Activated naive CD4-positive, alpha-beta T cell treated with anti-CD3 and anti-CD28 coated beads for 36 hours (primary cell): ENCODE measurements at places on chromosomes 1 and 21. TPM values are rescaled to one million over a fixed set of nuclear protein-coding genes. Genes with fewer than 3 reads are reported as not detected.

DNA sequence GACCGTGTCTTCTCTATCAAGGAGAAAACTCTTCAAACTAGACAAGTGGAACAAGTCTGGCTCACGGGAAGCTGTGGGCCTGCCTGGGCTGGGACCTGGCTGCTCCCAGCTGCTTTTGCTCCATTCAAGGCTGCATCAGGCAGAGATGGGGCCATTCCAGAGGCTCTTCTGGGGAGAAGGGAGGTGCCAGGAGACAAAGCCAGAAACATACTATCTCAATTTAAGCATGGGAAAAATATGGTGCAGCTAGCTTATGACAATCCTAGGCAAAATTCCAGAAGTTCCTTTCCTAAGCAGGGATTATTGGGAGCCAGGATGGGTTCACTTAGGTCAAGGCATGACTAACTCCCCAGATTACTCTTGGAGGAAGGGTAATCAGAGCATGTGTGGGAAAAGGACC lies 90.8 kb upstream of the SLC2A1 start:
- DNase-seq = no peak

Gene COL9A2
- total RNA-seq = 6.2 TPM

DNA sequence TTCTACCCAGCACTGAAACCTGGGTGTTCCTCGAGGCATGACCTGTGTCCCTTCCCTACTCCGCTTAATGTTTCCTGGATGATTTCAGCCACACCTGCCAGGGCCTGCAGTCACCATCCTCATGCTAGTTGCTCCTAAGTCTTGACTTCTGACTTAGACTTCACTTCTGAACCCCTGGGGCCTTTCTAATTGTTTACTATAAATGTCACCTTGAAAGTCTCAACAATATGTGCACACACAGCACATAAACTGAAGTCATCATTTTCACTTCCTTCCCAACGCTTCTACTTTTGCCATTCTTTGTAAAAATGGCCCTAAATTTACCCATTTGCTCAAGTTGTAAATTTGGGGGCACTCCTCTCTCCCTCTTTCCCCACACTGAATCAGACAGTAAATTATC lies 141.1 kb downstream of the DYRK1A start:
- DNase-seq = no peak

- DNase-seq = no peak
These were observed 407 bp downstream of the WNT4 start for GRCh38 chr1:22142315-22143064.

DNA sequence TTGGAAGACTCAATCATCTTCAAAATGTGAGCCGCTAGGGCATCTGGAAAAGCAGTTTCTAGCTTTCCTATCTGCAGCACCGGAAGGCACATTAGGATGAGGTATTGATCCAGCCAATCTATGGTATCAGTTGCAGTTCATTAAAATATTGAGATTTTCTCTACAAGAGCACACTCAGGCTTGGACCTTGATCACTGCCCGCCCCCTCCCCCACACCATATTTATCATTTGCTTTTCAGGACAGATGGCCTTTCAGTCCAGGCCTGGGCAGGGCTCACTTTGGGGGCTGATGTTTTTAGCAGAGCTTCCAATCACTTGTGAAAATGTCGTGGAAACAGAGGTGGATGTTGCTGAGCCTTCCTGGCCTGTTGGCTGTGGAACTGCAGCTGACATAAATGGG lies 17.5 kb downstream of the LHX4 start:
- DNase-seq = no peak

DNA sequence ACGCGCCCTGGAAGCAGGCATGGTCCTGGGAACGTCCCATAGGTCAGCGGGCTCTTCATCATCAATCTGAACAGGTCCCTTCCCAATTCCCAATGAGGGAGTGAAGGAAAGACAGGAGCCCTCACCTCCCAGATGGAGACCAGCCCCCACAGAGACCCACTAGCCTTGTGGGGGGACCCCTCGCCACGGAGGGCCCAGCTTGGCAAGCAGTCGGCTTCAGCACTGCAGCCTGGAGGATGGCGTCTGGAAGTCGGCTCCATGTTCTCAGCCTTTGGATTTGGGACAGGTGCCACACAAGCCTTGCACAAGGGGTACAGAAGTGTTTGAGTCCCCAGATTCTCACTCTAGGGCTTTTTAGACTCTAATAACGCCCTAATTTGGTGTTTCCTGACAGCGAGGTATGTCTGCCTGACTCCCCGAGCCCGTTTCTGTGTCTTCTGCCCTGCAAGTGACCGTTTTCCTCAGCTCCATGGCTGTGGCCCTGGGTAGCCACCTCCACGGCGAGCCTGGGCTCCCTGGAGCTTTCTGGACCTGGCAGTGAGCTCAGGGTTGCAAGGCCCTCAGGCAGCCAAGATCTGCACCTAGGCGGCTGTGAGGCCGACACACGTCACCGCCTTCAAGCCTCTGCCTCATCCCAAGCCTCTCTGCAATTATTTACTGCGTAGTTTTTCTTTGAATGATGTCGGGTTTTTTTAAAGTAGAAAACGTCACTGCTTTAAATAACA lies 25.0 kb upstream of the SUMO3 start:
- no peak for DNase-seq

DNA sequence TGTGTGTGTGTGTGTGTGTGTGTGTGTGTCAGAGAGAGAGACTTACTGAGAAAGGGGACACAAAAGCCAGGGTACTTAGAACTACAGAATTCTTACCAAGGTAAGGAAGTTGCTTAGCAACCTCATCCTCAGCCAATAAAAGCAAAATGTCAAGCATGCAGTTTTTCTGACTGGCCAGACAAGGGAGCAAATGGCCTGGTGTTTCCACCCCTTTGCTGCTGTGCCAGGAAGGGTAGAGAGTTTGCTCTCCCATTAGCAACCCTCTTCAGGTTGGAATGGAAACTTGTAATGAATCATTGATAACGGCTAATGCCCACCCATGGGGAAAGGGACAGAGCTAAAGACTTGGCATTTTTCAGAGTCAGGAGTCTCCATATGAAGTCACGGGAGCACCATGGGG lies 10.6 kb downstream of the RXRG start:
- no peak for DNase-seq

DNA sequence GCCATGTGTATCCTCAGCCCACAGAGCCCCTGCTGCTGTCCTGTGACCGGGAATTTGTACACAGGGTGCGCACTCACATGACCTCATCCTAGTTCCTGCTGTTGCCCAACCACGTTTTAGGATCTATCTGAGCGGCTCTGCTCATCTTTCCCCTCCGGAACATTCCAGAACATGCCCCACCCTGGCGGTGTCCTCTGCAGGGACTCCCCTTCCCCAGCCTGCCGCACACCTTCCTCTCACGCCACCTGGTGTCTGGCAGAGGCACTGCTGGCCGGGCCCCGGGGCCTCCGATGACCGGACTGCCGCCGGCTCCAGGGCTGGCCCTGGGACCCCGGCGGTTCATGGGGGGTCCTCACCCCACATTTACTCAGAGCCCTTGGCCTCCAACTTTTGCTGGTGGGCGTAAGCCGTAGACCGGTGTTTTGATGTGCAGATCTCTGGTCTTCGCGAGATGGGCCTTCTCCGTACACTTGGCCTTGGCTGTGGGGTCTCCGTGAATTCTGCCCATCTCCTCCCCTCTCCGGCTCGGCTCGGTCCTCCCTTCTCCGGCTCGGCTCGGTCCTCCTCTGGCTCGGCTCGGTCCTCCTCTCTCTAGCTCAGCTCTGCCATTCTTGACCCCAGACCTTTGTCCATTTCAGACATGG lies 29.5 kb downstream of the ARHGEF16 start:
- DNase-seq = peak; percentile 50

- DNase-seq = no peak
These were observed 166.9 kb upstream of the HMGB4 start for GRCh38 chr1:33696962-33697361.

DNA sequence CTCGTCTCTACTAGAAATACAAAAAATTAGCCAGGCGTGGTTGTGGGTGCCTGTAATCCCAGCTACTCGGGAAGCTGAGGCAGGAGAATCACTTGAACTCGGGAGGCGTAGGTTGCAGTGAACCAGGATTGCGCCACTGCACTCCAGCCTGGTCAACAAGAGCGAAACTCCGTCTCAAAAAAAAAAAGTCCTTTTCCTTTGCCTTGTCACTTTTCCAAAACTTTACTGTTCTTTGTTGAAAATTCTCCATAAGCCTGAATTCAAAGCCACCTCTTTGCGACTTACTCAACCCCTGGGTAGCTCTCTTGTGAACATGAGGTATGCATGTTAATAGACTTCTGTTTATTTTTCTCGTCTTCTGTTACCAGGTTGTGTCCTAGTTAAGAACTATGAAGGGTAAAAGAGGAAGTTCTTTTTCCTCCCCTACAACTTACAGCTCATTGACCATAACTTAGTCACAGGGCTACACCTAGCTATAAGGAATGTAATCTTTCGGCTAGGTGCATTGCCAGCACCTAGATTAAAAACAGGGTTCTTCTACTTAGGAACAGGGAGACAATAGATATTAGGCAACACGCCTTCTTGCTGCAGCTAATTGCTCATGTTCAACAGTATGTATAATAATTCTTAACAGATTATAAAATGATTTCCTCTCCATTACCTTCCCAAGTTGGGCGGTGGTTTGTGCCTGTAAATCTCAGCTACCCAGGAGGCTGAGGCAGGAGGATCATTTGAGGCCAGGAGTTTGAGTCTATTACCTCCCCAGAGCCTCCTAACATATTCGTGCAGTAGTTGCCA lies 40.9 kb downstream of the PTAFR start:
- no peak for DNase-seq

DNA sequence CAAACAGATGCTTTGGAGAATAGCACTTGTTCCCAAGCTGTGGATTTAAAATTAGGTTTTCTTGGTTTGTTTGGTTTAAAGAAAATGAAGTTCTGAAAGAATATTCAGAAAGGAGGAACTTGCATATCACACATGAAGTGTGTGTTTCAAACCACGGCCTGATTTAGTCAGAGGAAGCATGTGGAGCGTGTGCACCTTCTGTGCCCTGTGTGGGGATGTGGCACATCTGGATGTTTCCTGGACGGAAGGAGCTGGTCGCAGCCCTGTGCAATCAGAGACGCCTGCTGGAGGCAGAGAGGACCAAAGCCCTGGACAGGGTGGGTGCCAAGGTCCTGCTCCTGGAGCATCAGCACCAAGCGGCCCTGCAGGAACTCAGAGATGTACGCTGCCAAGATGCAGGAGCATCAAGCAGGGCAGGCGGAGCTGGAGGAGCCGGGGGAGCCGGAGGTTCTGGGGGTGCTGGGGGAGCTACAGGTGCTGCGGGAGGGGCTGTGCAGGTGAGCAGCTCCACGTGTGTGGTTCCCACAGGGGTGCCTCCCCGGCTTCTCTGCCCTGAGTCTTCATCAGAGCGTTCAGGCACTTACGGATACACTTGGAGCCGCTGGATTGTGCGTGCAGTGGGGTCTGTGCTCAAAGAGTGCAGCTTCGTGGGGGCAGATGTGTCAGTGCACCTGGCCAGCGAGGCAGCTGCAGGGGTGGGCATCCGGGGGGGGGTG lies 45.7 kb downstream of the PCNT start:
- peak; percentile 7 for DNase-seq

Gene MSH4
- 0.14 TPM for total RNA-seq

Gene GPATCH2
- total RNA-seq = 6.2 TPM

DNA sequence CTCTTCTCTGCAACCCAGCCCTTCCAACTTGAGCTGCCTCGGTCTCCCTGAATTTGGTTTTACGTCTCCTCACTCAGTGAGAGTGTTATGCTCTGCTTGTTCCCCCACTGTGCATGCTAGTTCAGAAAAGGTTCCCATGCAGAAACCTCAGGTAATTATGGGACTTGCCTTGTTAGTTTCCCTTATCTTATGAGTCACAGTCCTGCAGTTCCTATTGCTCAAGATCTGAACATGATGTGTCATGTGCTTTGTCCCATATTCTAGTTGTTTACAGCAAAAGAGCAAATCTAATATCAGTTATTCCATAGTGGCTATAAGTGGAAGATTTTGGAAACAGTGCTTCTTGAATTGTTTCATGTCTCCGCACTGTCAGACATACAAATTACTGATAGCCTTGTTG lies 74.4 kb downstream of the DUSP10 start:
- DNase-seq = no peak

GRCh38 chr1:942411-942821 lies 16.6 kb downstream of the NOC2L start:
- no peak for DNase-seq

GRCh38 chr21:41835711-41836154 lies 43.4 kb downstream of the PRDM15 start:
- DNase-seq = no peak

Gene MROH9
- total RNA-seq = not detected

GRCh38 chr1:14034506-14034905 lies 334.5 kb downstream of the PRDM2 start:
- DNase-seq = no peak

Gene KCNA2
- 0.64 TPM for total RNA-seq

DNA sequence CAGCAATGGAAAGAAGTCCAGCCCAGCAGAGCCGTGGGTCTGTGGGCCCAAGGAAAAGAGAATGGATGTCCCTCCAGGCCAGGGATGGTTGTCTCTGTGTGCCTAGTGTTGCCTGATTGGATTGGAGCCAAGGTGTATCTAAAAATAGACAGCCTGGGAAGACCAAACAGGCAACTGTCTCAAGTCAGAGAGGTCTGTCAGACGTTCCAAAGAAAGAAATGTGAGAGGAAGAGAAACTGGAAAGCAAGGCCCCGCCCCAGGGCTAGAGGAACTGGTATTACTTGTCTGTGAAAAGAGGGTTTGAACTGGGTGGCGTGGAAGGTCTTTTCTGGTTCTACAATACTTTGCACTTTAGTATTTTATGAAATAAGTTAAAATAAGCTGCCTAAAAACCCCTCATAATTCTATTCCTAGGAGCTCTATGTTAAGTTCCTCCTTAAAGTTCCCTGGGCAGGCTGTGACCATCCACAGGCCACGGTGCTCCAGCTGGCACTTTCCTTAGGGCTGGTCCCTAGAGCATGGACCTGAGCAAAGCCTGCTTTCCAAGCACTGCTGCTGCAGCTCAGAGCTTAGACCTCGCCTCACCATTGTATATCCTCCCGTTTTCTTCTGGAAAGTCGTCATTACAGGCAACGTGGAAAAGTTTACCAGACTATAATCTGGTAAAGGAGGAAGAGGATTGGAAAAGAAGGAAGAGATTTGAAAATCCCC lies 151.6 kb downstream of the DISC1 start:
- no peak for DNase-seq

Gene AMY1A
- total RNA-seq = not detected

Gene RIPK4
- 0.33 TPM for total RNA-seq

DNA sequence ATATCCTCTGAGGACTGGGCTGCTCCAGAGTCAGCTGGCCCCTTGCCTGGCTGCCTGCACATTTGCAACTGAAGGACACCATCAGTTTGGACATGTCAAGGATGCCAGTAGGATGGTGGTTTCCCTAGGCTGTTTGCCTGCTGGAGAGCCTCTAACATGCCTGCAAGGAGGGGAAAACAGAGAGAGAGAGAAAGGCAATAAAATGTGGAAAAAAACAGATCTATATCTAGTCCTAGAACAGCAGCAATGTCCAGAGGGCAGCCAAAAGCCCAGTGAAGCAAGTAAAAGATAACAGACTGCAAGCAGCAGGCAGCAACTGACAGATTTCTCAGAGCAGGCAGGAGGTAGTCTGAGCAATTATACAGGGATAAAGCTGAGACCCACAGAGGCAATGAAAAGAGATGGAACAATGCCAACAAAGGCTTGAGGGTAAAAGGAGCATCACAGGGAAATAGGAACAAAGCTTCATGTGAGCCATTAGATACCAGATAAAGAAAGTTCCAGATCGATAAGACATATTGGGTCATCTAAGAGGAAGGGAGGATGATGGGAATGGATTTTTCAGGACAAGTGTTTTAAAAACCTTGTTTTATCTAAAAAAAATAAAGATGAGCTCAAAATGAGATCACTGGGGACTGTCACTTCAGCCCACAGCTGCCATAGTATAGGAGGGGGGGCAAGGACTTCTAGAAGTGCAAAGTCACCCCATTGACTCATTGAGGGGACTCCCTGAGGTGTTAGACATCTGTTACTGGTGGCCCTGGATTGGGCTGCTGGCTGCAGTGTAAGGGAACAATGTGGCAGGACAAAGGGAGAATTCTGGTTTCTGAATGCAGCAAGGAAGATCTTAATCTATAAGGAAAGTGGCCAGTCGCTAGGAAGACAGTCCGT lies 38.6 kb upstream of the GADD45A start:
- no peak for DNase-seq
